Fibroblast of skin of scalp (primary cell): ENCODE measurements at places on chromosomes 2 and 18.
A peak's percentile ranks its signal among the peaks of the same experiment; 100 is the strongest.

DNA sequence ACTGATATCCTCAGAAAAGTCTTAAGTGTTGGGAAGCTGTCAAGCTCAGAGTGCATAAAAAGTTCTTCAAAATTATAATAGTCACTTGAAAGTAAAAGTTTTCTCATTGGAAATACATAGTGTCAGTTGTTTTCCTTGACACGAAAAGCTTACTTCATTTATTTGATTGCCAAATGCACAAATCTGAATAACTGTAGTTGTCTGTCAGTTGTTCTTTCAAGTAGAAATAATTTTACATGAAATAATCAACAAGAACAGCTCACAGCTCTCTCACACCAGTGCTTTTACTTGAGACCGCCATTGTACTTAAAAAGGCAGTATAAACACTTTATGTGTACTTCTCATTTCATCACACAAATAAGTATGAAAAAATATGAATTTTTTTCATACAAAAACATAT is 163.3 kb upstream of the NXPH2 start:
- DNase-seq = no peak

DNA sequence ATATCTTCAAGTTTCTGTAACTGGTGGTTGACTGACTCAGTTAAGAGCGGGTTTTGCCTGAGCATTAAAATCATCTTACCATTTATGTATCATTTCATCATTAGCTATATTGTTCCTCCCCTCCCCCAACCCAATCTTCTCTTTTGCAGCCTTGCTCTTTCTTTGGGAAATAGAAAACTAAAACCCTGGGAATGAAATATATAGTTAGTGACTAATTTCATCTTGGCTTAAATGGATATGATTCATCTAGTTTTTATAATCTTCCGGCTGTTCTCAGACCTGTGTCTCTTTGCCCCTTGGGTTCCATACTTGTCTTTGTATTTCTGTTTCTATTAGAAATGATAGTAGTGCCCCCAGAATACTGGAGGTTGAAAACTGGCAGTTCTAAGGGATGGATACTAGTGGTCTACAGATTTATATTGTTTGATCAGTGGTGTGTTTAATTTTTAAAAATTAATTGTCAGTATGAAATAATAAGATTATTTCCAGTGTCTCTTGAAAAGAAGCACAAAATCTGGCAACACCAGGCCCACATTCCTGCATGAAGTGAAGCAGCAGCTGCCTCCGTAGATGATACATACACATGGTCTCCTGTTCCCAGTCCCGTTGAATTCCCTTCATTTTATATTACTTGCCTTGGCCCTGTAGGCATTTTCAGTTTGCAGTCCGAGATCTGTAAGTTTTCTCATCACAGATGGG is 44.5 kb downstream of the PHLPP1 start:
- peak; percentile 66 for DNase-seq

- no peak for DNase-seq
Measured at GRCh38 chr2:86498468-86499260, 57.5 kb downstream of the KDM3A start.

DNA sequence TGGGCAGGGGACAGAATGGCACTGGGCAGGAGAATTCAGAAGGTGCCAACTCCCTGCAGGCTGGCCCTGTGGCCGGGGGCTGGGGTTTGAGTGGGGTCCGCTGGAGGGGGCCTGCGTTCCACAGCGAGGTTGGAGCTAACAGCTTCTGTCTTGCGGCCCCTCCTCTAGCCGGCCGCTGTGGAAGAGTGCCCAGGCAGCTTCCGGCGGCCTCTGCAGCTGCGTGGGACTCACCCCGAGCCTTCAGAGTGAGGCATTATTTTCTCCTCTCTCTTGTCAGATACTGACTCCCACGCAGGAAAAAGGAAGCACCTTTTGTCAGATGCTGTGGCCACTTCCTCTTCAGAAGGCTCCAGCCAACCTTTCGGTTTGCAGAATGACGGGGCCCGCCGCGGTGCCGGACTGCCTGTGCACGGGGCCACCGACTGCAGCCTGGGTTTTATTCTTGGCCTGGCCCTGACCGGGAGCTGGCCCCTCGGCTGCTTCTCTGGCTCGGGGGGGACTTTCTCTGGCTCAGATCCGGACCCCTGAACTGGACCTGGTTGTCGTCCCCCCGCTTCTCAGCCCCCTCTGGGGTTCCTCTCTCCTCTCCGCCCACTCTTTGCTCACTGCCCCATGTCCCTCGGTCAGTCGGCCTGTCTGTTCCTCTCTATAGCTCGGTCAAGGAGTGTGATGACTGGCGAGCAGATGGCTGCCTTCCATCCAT is 40.1 kb downstream of the ARHGAP25 start:
- DNase-seq = no peak
